Right cardiac atrium (tissue), 5 donors: ENCODE measurements at places on chromosomes 5 and 9. TPM values are rescaled to one million over a fixed set of nuclear protein-coding genes. Genes with fewer than 3 reads are reported as not detected.

- DNase-seq = no peak
Measured at GRCh38 chr9:89530726-89531125, 32.8 kb upstream of the SEMA4D start.

DNA sequence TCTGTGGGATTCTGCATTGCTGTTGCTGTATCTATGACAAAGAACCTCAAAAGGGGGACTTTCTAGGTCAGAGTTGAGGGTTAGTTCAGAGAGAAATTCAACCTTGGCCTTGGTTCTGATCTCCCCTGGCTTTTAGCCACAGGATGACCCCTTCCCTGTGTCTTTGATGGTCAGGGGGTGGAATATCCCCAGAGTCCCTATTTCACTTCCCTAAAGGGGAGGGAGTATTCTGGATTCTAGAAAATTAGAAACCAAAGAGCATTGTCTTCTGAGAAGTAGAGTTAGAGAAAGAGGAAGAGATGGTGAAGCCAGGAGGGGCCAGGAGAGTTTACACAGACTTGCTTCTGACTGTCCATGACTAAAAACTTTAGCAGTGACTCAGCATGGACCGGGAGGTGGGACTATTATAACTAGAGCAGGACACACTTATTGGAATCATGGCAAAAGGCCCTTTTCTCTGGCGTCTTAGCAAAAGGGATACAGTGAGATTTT is 56.2 kb upstream of the LPAR1 start:
- DNase-seq = peak; percentile 33

DNA sequence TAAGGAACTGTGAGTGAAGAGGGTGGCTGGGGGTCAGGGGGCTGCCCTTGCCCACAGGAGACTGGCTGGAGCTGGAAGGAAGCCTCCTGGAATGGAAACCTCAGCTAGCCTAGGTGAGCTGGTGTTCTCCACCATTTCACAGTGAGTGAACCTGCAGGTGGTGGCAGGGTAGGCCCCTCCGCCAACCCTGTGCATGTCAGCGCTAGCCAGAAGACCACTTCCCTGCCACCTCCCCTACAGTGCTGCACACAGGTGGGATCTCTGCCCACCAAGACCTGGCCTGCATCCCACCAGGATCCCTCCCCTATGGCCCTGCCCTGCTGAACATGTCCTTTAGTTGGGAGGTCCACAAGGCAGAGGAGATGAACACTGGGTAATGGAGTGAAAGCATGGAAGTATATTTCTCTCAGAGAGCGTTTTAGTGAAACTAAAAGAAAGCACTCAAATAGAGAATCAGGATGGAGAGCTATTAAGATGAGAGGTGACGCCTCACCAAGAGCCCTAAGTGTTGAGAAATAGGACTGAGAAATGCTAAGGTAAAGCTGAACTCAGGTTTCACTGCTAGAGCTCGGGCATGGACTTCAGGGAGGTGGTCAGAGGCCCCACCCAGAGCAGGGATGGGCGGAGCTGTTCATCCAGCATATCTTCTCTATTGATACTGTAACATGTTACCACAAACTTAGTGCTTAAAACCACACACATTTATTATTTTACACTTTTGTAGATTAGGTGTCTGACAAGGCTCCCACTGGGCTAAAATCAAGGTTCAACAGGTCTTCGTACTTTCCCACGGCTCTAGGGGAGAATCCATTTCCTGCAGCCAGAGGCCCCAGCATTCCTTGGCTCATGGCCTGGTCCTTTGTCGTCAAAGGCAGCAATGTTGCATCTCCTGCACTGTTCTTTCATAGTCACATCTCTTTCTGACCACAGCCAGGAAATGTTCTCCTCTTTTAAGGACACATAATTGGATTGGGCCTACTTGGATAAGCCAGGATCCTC is 83.2 kb downstream of the DIRAS2 start:
- DNase-seq = no peak

DNA sequence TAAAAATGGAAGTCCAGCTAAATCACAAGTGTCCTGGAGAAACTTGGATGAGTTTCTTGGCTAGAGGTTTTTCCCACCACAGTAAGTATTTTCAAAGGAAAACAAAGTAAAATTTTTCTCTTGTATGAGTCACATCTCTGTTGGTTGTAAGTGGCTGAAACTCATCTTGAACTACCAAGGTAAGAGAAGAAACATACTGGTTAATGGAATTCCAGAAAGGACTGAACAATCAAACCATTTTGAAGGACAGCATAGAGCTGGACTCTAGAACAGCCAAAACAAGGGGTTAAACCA is 102.8 kb upstream of the CDKN2B start:
- DNase-seq = no peak

DNA sequence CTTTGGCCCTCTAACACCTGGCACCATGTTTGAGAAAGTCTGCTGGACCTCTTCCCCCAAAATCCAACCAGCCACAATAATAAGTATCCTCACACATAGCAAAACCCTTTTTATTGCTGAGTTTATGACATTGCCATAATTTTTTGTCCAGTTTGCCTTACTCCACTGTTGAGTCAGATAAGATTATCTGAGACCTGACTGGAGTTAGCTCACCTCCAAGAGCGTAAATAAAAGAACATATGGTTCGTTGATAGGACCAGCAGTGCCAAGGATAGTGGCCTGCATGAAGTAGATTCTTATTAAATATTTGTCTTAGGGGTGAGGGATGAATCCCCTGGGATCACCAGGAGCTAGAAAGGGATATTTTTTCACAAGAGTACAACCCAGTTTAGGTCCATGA is 510.6 kb upstream of the MPDZ start:
- no peak for DNase-seq

DNA sequence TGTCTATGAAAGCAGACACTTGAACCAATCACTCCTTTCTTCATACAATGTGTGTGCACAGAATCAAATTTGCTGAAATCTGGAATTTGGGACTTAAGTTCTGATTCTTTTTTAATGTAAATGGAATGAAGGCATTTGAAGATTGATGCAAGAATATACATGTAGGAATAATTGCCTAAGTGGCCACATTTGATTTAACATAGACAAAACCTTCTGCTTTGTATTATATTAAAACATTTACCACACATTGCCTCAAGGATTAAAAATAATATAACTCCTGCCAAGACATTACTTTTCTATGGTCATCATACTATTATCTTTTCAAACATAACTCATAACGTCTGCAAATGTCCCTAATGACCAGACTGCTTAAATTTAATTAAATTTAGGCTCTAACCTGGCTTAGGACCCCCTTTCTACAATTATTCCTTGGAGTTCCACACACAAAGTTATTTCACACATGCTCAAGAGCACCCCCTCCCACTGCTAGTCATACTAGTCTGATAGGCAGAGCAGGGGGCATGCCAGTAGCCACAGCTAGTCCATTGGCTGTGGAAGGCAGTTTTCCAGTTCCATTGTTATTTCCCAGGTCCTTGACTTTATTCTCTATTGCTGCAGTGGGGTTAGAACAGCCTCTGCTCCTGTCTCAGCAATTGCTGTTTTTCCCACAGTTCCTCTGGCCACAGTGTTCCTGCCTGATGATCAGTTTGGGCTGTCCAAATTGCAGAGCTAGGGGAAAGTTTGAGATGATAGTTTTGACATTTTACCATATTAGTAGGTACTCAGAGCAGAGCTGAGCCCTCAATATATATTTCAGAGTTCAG is 360.6 kb upstream of the GRAMD2B start:
- DNase-seq = no peak

- DNase-seq = no peak
Measured at GRCh38 chr5:77845324-77845646, 69.1 kb upstream of the TBCA start.

DNA sequence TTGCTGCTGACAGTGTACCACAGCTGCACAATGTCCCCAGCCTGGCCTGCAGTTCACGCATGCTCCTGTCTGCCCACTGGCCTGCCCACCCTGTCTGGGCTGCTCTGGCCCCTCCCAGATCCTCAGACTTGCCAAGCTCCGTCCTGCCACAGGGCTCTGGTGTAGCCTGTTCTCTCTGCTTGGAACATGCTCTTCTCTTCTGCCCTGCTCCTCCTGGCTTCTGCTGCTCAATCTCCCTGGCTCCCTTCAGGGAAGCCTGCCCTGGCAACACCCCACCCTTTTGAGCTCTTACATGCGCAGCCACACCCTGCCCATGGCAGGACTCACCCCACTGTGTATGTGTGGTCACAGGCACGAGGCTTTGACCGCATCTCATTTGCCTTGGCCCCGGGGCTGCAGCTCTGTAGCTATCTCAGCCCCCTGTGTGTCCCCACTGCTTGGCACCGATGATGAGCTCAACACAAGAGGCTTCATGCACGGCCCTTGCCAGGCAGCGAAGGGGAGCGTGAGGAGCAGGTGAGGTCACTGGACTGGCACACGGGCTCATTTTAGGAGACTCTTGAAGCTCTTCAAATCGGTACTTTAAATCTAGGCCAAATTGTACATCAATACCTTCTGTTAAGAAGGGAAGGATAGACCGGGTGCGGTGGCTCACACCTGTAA is 20.4 kb upstream of the BRD3 start:
- DNase-seq = no peak

DNA sequence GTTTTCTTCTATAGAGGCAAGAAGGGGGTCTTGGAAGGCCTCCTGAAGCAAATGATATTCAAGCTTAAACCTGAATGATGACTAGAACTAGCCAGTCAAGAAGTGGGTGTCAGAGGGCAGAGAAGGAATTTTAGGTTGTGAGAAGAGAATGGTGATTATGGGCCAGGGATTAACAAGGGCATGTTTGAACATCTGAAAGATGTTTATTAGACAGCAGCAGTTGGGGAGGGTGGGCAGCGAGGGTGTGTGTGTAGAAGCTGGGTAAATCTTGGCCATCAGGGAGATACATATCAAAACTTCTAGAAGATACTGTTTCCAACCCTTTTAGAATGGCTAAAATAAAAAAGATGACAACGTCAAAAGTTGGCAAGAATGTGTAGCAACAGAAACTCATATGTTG is 54.5 kb downstream of the MAN2A1 start:
- DNase-seq = no peak

GRCh38 chr9:136050266-136050700 is 44.8 kb downstream of the NACC2 start:
- no peak for DNase-seq

DNA sequence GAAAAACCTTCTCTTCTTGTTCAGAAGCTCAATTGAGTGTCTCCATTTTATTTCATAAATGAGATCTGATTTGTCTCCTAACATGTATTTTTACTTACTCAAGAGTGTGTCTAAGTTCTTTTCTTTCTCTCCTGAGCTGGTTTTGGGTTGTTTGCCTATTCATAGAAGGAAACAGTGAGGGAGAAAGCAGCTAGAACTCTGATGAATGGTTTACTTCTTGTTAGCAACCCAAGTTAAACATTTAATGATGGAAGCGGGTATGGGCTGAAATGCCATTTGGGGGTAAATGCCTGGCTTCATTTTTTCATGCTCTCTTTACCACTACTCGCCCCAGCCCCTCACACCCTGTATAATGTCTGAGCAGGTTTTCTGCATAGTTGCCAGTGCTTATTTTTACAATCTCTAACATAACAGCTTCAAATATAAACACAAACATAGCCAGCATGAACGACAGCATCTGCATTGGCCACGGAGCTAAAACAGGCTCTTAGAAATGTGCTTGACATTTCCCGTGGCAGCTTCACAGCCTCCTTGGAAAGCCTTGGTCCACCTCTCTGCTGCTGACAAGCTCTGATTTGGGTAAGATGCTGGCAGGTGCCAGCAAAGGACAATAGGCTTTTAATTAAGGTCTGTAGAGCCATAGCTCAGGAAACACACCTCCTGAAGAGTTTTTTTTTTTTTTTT is 321.1 kb downstream of the ARHGEF28 start:
- DNase-seq = no peak

DNA sequence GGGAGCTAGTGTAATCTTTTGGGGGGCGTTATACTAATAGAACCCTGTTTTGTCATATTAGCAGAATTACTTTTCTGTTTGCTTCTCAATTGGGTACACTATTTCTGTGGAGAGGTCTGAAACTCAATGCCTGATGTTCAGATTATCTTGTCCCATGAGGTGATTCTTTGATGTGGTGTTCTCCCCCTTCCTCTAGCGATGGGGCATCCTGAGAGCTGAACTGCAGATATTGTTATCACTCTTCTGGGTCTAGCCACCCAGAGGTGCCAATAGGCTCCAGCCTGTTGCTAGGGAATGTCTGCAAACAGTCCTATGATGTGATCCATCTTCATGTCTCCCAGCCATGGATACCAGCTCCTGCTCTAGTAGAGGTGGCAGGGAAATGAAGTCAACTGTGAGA is 233.1 kb upstream of the RASA1 start:
- no peak for DNase-seq

GRCh38 chr9:100911273-100911672 is 117.3 kb upstream of the PLPPR1 start:
- no peak for DNase-seq

DNA sequence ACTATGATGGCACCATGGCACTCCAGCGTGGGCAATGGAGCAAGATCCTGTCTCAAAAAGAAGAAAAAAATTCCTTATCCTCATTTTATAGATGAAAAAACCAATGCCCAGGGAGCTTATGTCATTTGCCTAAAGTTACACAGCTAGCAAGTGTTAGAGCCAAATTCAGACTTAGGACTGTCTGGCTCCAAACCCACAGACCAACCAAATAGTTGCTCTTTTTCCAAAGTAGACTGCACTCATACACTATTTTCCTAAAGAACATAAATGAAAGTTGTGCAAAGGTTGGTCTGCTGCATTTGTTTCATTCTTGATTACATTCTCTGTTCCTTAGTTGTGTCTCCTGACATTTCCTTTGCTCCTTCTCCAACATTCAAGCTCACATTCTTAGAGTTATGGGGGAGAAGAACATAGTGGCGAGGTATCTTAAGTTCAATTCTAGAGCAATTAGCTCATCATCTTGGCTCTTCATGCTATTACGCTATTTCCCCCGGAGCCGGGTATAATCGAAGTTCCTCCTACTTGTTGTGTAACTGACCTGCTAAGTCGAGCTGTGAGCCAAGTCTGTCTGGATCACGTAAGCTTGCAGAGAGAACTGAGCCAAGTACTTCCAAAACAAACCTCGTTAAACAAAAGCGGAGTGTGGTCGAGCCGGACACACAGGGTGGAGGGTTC is 138.3 kb downstream of the RFK start:
- DNase-seq = peak; percentile 74

DNA sequence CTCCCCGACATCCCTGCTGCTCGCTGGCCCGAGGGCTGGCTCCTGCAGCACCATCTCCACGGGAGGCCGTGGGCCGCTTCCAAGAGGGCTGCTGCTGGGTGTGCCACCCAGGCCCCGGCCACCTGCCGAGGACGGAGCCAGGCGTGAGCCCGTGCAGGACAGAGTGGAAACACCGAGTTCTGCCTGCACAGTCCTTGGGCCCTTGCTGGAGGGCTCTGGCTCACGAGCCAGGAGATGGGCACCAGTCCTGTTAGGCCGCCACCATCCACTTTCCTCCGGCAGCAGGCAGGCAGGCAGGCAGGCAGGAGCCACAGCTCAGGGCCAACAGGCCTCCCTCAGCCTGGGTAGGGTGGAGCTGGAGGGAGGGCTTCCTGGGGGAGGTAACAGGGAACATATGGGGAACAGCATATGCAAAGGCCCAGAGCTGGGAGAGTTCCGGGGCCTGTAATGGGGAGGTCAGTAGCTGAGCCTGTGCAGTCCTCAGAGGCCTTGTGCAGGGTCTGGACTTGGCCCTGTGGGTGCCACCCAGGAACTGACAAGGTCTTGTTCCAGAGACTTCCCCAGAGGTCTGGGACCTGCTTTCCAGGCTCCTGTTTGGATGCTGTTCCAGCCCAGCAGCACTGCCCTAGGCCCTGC is 31.9 kb downstream of the RXRA start:
- DNase-seq = no peak

SH2D3C gene
- total RNA-seq = 11.0 TPM

C9 gene
- not detected for total RNA-seq

TYRP1 gene
- 62.1 TPM for total RNA-seq

PCA3 gene
- not detected for total RNA-seq
